Stimulated activated CD8-positive, alpha-beta memory T cell treated with anti-CD3 and anti-CD28 coated beads, Interleukin-4, amount 100 ng/mL, for 1 hour (primary cell): ENCODE measurements at places on chromosomes 16 and 17.

DNA sequence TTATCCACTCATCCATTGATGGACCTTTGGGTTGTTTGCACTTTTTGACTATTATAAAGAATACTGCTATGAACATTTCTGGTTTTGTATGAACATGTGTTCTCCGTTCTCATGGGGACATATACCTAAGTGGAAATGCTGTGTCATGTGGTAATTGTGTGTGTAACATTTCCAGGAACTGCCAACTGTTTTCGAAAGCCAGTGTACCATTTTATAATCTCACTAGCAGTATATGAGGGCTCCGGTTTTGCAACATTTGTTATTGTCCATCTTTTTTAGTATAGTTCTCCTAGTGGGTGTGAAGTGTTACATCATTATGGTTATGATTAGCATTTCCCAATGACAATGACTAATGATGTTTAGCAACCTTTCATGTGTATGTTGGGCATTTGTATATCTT lies 5.1 kb upstream of the TRIM25 start:
- DNase-seq: no peak

DNA sequence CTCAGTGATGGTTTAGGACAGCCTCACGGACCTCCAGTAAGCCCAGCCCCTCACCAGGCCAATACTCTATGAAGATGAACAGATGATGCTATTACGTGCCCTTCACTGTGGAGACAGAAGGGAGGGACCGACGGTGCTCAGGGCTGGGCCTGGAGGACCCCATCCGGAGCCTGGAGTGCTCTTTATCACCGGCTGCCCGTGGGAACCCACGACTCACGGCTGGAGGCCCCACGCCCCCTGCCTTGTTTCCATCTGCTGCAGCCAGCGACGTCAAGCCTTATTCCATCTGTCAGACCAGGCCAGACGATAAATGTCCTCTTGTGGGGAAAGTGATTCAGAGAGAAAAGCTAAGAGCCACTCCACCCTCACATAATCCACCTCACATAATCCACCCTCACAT lies 4.0 kb upstream of the TIMM22 start:
- DNase-seq: no peak

DNA sequence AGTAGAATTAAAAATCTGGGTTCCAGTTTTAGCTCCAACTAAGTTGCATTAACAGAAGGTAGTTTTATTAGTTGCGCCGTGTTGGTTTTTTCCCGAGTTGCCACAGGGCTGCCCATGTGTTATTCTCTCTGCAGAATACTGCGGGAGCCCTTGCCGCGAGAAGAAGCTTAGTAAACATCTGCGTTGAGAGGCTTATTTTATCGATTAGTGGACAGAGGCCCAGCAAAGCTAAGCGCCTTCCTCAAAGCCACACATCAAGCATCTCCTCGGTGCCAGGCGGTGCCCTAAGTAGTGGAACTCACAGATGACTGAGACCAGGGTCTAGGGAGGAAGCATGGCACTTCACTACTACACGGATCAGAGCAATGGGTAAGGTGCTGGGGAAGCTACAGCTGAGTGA lies 212.3 kb upstream of the IRX5 start:
- DNase-seq: no peak

DNA sequence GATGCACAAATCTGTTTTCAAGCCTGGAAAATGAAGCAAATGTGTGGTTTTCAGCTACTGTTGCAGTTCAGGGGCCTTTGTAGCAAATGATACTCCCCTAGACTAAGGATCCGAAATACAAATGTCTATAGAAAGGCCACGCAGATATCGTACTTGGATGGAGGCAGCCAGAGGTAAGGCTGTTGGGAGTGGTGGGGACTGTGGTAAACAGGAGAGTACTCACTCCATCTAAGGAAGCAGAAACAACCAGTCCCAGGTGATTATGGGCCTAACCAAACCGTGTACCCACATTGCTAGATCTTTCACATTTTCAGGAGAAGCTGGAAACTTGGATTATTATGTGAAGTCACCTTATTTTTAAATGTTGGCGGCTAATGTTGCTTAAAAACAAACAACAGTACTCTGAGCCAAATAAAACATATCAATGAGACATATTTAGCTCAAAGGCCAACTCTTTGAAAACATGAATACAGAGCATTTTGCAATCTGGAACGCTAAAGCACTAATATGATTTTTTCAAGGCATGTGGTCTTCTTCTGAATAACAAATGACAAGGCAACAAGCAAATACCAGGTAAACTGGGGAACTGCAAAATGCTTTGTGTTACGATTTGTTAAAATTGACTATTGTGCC lies 110.1 kb downstream of the YPEL2 start:
- DNase-seq: no peak

GRCh38 chr17:27607521-27608091 lies 23.4 kb upstream of the LGALS9 start:
- no peak for DNase-seq

GRCh38 chr16:54473226-54473993 lies 186.8 kb upstream of the IRX3 start:
- DNase-seq: no peak

DNA sequence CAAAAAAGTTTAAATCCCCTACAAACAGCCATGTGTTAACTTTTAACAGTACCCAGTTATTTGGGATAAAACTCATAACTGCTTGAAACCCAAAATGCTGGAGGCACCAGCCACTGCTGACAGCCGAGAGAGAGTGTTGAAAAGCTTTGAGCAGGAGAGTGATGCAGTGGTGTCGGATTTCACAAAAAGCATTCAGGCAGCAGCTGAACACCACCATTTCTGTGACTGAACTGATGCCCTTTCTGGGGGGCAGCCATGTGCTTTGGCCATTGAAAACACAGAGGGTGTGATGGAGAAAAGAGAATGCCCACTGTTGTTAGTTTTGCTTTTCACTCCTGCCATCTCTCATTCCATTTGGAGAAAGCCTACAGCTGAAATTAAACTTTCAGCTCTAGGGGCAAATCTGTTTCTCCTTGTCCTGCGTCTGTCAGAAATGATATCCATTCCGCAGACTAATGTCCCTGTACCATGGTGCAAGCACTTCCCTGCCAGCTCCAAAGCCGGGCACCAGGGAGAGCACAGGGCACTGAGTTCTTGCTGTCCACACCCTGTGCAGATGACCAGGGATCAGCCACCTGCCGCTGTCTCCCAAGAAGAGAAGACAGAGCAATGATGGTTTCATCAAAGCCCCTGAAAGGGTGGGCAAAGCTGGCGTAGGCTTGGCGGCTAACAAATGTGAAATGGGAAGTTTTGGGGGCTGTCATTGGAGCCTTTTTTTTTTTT lies 16.6 kb upstream of the MLYCD start:
- no peak for DNase-seq

- no peak for DNase-seq
Measured at GRCh38 chr17:18115517-18115916, 7.0 kb downstream of the MYO15A start.

DNA sequence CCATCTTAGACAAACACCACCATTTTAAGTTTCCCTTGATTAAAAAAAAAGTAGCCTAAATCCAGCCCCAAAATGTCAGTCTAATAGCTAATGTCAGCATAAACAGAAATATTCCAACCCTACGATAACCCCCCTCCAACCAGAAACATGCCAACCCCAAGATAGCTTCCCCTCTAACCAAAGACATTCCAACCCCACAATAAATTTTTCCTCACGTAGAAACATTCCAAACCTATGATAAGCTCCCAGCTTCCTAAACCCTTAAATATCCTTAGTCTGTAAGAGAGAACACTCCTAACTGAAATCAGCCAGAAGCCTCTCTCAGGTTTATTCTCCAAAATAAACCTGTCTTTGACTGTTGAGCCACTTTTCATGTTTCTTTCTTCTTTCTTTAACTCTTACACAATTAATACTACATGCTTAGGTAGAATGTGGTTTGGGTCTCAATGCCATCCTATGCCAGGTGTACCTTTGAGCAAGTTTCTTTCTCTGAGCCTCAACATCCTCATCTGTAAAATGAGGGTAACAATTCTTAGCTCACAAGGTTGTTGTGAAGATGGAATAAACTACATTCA lies 10.5 kb upstream of the KRT38 start:
- no peak for DNase-seq

- DNase-seq: no peak
Measured at GRCh38 chr16:2008009-2008526, 1.6 kb downstream of the ZNF598 start.

- DNase-seq: no peak
Measured at GRCh38 chr16:29812754-29813643, 1.0 kb downstream of the PRRT2 start.

- no peak for DNase-seq
Measured at GRCh38 chr16:50769-51591, 2.4 kb downstream of the POLR3K start.

DNA sequence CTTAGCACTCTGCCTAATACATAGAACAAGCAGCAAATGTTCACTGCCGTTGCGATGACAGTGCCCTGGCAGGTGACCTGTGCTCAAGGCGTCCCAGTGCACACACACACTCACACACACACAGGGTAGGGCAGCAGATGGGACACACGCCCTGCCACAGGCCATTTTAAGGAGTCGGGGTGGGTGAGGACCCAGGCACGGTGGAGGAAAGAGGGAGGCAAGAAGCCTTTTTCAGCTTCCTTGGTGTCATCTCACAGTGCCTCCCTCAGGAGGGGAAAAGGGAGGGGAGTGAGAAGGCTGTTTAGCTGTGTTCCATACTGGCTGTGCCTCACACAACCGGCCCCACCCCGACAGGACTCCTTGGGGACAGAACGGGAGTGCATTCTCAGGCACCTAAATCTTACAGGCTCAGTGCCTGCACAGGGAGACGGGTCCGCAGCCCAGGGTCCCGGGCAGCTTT lies 1.5 kb downstream of the PITPNM3 start:
- no peak for DNase-seq

DNA sequence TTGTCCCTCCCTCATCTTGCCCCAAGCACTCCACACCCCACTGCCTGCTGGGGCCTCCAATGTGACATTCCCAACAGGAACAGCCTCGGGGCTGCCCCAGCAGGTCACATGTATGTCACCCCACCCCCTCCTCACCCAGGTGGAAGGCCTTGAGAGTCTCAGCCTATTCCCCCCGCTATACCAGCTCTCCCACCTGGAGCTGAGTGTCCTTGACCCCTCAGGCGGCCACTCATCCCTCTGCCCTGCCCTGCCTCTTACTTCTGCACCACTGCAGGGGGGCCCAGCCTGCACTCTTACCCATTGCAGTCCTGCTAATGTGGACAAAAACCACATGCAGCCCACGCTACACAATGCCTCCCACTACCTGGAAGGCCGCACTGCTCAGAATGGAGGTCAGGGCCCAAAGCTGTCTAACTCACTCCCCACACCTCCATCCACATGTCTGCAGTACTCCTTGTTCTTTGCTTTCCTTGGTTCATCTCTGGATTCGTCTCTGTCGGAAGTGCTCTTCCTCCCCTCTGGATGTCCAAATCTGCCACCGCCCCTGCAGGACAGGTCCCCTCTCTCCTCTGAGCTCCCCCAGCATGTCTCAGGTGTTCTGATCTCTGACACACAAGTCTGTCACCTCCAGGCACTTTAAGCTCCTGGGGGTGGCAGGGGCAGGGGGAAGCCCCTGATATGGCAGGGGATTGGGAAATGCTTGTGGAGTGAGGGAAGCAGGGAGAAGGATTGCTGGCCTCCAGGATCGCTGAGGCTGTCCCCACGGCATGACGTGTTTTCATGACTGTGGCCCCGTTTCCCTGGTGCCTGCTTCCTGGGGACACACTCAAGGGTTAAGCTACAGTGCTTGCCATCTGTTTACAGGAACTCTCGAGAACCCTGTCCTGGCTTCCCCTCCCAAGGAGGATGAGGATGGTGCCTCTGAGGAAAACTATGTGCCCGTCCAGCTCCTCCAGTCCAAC lies 20.8 kb downstream of the TRPV2 start:
- DNase-seq: no peak

GRCh38 chr16:6362321-6362720 lies 970.3 kb upstream of the RBFOX1 start:
- no peak for DNase-seq

DNA sequence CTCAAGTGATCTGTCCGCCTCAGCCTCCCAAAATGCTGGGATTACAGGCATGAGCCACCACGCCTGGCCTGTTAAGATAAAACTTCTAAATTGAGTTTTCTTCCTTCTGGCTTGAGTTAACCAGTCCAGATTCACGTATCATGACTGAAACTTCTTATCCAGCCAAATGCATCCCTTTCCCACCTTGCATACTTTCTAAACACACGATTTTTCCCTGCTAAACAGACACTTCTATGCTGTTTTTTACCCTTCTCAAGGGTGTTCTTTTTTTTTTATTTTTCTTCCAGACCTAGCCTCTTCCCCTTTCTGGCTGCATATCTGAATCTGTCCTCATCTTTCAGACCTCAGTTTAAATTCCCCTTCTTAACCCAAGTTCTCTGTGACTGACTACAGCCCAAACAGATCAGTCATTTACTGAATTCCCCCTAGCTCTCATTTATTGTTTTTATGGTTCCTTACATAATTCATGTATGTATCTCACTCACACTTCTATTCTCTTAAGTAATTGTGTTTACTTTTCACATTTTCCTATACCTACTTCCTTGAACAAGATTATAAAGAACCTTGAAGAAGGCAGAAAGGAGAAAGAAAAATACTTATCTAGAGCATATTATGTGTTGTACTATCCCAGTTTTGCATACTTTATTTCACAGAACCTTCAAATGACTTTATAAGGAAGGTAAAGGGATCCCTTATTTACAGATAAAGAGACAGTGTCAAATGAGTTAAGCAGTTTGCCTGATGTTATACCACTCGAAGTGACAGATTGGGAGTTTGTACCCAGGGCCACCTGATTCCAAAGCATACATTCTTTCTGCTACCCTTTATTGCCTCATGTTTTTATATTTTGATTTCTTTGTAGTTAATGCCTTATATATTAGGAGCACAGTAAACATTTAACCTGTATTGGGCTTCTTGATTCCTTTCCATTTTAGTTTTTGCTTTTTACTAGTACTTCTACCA lies 5.2 kb downstream of the EVI2B start:
- DNase-seq: no peak

- DNase-seq: no peak
Measured at GRCh38 chr17:78924481-78925151, 571 bp downstream of the TIMP2 start.

GRCh38 chr16:61263400-61263799 lies 772.8 kb downstream of the CDH8 start:
- no peak for DNase-seq

- no peak for DNase-seq
Measured at GRCh38 chr17:39132192-39132610, 19.2 kb downstream of the PLXDC1 start.

GRCh38 chr16:4522051-4522581 lies 16.5 kb downstream of the CDIP1 start:
- no peak for DNase-seq

DNA sequence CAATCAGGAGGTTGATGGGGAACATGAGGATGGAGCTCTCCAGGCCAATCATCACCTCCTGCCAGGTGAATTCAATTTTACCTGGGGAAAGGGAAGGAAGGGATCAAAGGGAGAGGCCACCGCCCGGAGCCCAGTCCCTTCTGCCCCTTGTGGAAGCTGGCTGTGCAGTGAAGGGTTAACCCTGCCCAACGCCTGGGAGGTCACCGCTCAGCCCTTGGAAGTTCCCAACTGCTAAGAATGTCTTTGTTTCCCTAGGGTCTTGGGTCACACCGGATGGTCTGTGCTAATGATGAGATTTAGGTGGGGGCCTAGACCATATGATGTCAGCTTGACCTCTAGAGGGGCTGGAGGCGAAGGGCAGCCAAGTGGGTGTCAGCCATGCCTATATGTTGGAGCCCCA lies 52.1 kb upstream of the GCSH start:
- DNase-seq: no peak

GRCh38 chr17:48568499-48569239 lies 9.5 kb downstream of the HOXB4 start:
- no peak for DNase-seq

- DNase-seq: no peak
Measured at GRCh38 chr17:69654981-69655855, 240.7 kb downstream of the MAP2K6 start.
